ENCODE measurements at places on chromosomes 11 and 22. TPM values are rescaled to one million over a fixed set of nuclear protein-coding genes. Genes with fewer than 3 reads are reported as not detected.
A peak's percentile ranks its signal among the peaks of the same experiment; 100 is the strongest.

- no peak for DNase-seq
Measured at GRCh38 chr22:42163515-42163914, 32.9 kb upstream of the CYP2D6 start.

DNA sequence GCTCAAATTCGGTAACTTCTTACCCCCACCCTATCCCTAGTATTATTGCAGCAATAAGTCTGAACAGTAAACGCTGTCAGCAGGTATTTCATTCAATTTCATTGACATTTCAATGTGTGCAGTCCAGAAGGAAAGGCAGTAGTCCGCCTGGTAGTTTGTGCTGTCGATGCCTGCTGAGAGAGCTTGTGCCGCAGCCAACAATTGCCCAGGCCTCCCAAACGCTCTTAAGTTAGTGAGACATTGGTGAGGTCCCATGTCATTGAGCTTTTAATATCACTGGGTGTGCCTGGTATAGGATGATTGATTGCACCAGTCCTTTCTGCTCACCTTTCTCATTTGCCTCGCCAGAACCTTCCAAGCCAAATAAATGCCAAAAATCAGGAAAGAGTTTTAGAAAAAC lies 28.1 kb downstream of the ALKBH3 start:
- DNase-seq, result no peak

SMIM38 gene
- polyA plus RNA-seq, result 0.75 TPM

GRCh38 chr11:71843858-71844257 lies 10.9 kb downstream of the DEFB108B start:
- no peak for DNase-seq

DNA sequence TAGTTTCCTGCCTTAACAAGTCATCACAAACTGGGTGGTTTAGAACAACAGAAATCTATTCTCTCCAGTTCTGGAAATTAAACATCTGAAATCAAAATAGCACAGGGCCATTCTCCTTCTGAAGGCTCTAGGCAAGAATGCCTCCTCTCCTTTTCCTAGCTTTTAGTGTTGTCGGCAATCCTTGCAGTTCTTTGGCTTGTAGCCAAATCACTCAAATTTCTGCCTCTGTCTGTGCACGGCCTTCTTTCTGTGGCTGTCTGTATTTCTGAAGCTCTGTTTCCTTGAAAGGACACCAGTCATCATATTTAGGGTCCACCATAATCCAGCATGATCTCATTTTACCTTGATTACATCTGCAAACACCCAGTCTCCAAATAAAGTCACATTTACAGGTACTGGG lies 795.5 kb downstream of the METTL15 start:
- peak; percentile 2 for DNase-seq

GRCh38 chr11:33005175-33005574 lies 10.5 kb upstream of the DEPDC7 start:
- DNase-seq, result no peak

- no peak for DNase-seq
Measured at GRCh38 chr11:61688365-61689163, 8.4 kb downstream of the DAGLA start.

IFT27 gene
- polyA plus RNA-seq, result 52.2 TPM

DNA sequence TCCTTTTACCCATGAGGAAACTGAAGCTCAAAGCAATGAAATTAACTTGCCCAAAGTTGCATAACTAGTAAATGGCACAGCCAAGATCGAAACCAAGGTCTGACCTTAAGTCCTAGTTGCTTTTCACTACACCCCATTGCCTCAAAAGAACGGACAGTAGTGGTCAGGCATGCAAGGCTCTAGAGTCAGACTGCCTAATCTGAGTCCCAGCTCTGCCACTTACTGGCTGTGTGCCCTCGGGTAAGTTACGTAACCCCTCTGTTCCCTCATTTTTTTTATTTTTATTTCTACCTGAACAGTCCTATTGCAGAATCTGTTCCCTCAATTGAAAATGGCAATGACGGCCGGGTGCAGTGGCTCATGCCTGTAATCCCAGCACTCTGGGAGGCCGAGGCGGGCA lies 9.6 kb downstream of the CYB561A3 start:
- DNase-seq, result no peak

- DNase-seq, result no peak
Measured at GRCh38 chr22:36369922-36370791, 17.6 kb downstream of the MYH9 start.

SLC37A2 gene
- polyA plus RNA-seq, result 2.3 TPM

CHST1 gene
- 5.9 TPM for polyA plus RNA-seq

ARHGEF12 gene
- polyA plus RNA-seq, result 90.2 TPM

DNA sequence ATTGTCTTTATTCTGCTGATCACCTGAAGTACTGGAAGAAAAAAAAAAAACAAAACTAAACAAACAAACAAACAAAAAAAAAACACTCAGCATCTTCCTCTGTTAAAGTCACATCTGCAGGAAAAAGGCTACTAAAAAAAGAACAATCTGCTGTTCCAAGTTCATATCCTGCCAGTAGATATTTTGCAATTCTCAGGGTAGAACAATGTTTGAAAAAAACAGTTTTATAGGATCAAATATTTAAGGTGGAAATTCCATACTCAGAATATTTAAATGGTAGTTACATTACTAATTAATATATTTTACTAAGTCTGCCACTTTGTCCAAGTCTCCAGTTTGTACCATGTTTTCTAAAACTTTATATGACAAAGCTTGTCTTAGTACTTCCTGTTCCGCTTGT lies 175.2 kb downstream of the SBF2 start:
- no peak for DNase-seq

- no peak for DNase-seq
Measured at GRCh38 chr11:34653851-34654482, 33.1 kb downstream of the EHF start.

KRTAP5-9 gene
- 0.50 TPM for polyA plus RNA-seq

- DNase-seq, result no peak
Measured at GRCh38 chr11:9802291-9802861, 138.5 kb downstream of the SWAP70 start.

- no peak for DNase-seq
Measured at GRCh38 chr11:113521737-113522517, 46.7 kb upstream of the DRD2 start.

GRCh38 chr11:70402016-70402415 lies 3.7 kb downstream of the CTTN start:
- DNase-seq, result no peak

GRCh38 chr11:58502004-58502403 lies 5.9 kb downstream of the OR5B21 start:
- DNase-seq, result no peak

PRMT3 gene
- 18.0 TPM for polyA plus RNA-seq

GRCh38 chr11:103484545-103484944 lies 375.3 kb downstream of the DYNC2H1 start:
- DNase-seq, result no peak

ROBO3 gene
- 52.3 TPM for polyA plus RNA-seq

GAB4 gene
- not detected for polyA plus RNA-seq

DNA sequence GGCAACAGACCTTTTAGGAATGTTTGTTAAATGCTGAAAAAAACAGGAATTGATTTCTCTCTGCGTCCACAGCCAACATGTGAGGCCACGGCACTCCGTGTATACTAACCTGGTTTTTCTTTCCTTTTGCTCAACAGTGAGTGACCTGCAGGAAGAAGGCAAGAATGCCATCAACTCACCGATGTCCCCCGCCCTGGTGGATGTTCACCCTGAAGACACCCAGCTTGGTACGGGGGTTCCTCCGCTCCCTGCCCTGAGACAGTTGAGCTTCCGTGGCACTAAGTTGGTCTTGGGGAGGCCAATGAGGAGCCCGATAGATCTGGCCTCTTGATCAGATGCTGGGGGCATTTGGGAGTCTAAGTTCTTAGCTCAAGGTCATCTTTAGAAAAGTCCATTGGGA lies 69.7 kb downstream of the PARVB start:
- DNase-seq, result no peak

SLC1A2 gene
- polyA plus RNA-seq, result 18.7 TPM

GRCh38 chr11:33802194-33802950 lies 28.1 kb upstream of the FBXO3 start:
- peak; percentile 65 for DNase-seq

DNA sequence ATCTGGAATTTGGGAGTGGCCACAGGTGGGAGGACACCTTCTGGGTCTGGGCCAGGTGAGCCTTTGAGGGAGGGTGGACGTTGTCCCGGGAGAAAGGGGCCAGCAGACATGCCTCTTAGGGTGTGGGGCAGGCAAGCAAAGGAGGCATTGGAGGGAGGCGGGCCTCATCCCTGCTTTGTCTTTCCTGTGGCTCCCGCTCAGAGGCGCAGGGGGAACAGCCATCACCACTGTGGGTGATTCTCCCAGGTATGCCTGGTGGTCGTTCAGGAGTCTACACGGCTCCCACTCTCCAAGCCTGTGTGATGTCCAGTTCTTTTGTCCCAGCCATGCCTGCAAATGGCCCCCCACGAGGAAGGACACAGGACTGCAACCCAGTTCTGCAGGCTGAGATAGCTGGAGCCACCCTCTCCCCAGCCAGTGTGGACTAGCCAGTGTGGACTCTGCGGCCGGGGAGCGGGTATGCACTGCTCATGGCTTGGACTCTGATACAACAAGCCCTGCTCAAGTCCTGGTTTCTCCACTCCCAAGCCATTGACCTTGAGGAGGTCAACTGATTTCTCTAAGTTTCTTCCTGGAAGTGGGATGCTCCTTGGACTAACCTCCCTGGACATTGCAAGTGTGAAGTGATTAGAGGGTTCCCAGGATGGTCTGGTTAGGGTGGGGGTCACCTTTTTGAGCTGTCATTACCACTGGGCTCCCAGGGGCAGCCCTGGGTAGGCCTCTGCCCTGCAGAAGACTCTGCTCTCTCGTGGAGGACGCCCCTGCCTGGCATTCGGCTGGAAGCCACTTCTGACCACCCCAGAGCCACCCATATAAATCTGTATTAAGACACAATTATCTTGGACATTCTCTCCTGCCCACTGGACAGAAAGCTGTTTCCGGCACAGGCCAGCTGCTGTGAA lies 1151.2 kb downstream of the BRD1 start:
- no peak for DNase-seq

DNA sequence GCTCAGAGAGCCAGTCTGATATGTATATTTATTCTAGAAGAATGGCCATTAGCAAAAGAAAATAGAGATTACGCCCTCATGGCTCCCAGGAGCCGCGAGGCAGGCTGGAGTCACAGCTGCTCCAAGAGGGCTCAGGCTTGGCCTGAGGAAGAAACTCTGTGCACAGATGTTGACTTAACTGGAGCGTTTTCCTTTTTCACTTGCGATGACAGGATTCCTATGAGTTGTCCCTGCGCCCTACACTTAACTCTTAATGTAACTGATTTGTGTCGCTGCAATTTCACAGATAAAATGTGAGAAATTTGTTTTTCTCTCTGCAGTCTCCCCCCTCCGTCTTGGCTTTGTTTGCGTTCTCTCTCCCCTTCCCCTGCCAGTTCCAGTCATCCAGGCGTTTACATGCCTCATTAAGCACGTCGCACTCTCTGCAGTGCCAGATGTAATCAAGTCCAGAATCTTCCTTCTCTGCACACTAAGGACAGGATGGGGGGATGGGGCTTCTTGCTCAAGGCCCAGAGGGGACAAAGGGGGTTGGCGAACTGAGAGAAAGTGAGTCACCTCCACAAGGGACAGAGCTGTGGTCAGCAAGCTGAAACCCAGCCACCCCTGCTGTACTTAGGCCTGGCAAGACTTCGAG lies 1060.1 kb downstream of the NTM start:
- DNase-seq, result peak; percentile 53

All from right lung (tissue), 10 donors.